ENCODE measurements at places on chromosomes 6 and 20.

DNA sequence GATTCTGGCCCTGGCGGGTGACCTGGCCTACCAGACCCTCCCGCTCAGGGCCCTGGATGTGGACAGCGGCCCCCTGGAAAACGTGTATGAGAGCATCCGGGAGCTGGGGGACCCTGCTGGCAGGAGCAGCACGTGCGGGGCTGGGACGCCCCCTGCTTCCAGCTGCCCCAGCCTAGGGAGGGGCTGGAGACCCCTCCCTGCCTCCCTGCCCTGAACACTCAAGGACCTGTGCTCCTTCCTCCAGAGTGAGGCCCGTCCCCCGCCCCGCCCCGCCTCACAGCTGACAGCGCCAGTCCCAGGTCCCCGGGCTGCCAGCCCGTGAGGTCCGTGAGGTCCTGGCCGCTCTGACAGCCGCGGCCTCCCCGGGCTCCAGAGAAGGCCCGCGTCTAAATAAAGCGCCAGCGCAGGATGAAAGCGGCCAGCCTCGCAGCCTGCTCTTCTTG, 868 bp upstream of the SLC2A4RG start:
- no peak for DNase-seq

DNA sequence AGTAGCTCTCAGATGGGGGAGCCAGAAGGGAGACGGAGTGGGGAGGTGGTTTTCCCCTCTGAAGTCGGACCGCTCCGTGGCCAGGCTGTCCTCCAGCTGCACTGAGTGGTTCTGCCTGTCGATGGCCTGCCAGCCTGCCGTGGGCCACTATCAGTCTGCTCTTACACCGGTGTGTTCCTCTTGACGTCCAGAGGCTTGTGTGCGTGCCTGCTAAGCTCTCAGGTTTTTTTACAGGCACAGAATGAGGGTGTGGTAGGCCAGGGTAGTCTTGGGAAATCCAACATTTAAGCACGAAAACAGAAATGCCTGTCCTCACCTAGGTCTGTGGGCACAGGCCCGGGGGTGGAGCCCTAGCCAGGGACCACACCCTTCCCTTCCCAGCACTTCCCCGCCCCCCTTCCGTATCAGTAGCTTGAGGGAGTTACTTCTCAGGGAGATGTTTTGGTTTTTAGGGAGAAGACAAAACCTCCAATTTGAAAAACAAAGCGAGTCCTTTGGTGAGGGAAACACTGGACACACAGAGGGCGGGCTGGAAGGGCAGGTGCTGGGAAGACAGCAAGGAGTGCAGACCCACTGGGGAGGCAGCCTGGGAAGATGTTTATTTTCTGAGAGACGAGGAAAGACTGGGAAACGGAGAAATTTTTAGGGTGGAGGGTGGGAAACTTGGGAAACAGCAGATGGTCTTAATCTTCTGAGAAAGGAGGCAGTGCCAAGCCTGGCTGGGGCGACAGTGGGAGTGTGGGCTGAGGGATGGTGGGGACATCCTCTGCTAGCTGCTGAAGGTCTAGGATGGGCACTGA, 106.5 kb downstream of the LY86 start:
- no peak for DNase-seq

DNA sequence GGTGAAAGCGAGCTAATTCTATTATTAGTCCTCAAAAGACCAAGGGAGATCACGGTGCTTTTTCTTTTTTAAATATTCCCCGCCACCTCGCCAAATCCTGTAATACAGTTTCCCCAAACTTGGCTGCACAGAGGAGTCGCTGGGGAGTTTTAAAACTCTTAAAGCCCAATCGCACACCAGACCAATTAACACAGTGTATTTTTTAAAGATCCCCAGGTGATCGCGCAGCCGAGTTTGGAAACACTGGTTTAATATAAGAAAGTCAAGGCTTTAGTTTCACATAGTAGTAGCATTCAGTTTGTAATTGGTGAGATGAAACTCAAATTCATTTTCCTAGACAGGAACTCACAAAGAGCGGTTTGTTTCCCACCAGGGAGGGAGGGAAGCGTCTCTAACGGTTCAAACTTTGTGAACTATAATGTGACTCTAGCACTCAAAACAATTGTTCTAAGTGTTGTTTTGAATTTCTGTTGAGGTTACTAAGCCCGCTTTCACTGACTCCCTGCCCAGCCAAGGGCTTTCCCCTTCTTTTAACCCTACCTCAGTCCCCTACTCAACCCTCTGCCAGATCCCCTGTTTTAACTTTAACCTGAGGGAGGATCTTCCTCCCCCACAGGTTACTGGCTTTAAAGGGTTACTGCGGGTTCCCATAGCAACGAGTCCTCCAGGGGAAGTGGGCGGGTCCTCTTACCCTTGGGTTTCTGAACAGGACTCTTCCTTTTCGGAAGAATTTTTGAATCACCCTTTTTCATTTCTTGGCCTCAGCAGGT, 25.7 kb upstream of the BTBD3 start:
- DNase-seq: no peak

GRCh38 chr20:47749339-47749738, 35.9 kb downstream of the SULF2 start:
- no peak for DNase-seq

GRCh38 chr20:48776306-48776705, 51.5 kb downstream of the PREX1 start:
- no peak for DNase-seq

- no peak for DNase-seq
Measured at GRCh38 chr20:17298171-17298570, 71.3 kb downstream of the PCSK2 start.

- no peak for DNase-seq
Measured at GRCh38 chr6:85669735-85670194, 27.1 kb upstream of the SYNCRIP start.

DNA sequence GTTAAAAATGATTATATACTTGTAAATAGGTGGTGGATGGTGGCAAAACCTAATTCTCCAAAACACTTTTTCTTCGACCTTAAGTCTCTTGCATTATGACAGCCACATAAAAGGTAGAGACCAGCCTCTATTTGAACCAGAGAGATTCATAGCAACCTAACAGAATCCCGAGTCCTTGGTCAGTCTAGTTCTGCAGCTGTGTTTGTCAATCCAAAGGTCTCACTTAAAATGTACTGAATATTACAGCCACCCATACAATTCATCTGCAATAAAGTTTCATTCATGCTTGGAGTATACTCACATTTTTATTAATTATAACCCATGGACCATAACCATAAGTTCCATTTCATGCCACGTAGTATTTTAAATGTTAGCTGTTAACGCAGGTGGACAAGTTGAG, 87.2 kb downstream of the EPM2A start:
- DNase-seq: no peak

DNA sequence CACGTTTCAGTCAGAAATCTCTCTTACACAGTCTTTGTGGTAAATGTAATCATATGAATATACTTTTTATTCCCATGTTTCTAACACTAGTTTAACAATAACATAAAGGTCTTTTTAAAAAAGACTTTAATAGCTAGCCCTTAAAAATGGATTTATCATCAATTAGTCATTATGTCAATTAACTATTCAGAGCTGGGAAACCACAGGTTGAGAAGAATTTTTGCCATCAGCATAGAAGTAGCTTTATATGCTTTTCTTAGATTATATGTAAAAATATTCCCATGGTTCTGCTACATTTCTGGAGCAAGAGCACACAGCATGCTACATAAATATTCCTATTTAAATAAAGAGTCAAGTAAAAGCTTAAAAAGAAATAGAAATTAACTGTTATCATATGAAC, 35.5 kb downstream of the ASCC3 start:
- no peak for DNase-seq

- DNase-seq: no peak
Measured at GRCh38 chr6:110703010-110703905, 112.0 kb downstream of the CDK19 start.

GRCh38 chr6:132168961-132169360, 217.8 kb upstream of the CCN2 start:
- no peak for DNase-seq

DNA sequence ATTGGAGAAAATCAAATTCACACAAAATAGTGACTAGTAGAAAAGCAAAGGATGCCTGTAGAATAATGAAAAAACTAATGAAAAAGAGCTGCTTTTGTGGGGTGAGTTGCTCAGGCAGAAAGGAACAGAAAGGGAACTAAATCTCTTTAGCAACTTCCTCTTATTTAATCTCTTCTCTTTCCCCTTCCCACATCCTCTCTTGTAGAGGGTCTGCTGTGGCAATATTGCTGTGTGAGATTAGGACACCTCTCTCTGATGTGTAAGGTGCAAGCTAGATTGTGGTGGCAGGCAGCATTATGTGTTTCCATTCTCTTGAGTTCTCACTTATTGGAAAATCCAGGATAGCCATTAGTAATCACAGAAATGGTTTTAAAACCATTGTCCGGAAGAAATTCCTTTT, 49.7 kb downstream of the SYNE1 start:
- DNase-seq: no peak

- DNase-seq: no peak
Measured at GRCh38 chr6:143528164-143528811, 16.8 kb upstream of the FUCA2 start.

DNA sequence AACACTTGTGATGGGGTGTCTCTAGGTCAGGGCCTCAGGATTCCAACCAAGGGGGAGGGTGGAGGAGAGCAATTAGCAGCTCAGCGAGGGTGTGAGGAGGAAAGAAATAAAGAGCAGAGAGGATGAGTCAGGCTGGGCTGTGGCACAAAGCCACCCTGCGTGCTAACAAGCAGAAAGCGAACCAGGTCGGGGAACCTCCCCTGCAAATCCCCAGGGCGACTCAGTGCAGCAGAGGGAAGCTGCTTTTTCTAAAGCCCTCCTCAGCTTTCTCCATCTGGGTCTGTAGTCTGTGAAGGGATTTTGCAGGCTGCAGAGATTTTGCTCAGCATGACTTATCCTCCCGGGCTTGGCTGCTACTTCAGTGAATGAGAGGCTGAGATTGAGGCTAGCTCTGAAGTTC, 6.6 kb upstream of the SPO11 start:
- no peak for DNase-seq

- no peak for DNase-seq
Measured at GRCh38 chr20:46701057-46701456, 8.4 kb upstream of the SLC2A10 start.

DNA sequence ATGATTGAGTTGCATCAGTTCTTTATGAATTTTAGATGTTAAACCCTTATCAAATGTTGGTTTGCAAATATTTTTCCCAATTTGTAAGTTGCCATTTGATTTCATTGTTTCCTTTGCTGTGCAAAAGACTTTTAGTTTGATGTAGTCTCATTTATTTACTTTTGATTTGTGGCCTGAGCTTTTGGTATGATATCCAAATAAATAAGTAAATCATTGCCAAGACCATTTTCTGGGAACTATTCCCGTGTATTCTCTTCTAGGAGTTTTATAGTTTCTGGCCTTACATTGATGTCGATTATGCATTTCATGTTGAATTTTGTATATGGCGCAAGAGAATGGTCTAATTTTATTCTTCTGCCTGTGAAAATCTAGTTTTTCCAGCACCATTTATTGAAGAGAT, 13.4 kb downstream of the AIG1 start:
- DNase-seq: no peak

GRCh38 chr6:85594197-85594930, 706 bp upstream of the SNX14 start:
- no peak for DNase-seq

GRCh38 chr20:37395410-37395797, 49.5 kb downstream of the SRC start:
- no peak for DNase-seq

DNA sequence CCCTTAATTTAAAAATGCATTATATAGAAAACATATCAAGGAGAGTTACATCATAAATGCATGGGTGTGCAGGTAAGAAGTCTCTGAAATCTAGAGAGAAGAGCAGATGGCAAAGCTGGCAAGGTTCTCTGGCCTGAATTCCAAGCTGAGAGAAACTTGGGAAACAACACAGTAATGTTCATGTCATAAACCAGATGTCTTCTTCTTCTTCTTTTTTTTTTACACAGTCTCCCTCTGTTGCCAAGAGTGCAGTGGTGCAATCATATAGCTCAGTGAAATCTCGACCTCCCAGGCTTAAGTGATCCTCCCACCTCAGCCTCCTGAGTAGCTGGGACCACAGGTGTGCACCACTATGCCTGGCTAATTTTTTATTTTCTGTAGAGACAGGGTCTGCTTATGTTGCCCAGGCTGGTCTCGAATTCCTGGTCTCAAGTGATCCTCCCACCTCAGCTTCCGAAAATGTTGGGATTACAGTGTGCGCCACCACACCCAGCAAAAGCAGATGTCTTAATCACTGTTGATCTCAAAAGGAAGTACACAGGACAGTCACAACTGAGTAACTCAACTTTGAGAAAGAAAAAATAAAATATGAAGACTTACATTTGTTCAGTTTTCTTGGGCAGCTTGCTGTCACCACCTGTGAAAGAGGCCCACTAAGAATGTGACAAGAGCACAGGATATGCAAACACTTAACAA, 77.3 kb downstream of the DNAAF9 start:
- no peak for DNase-seq

- no peak for DNase-seq
Measured at GRCh38 chr6:87869064-87869905, 167.3 kb upstream of the AKIRIN2 start.

DNA sequence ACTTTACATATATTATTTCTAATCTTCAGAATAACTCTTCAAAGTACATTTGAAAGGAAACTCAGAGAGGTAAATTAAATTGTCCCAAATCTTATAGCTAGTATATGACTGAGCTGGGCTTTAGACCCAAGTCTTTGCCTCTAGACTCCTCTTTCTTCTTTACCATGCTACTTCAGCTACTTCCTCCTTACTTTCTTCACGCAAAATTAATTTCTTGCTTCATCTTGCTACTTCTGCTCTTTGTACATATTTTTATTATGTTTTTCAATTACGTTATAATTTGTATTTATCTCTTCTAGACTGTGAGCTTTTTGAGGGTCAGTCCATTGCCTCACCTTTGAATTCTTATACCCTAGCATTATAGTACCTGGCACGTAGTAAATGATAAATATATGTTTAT, 5.3 kb downstream of the TMEM170B start:
- DNase-seq: no peak

DNA sequence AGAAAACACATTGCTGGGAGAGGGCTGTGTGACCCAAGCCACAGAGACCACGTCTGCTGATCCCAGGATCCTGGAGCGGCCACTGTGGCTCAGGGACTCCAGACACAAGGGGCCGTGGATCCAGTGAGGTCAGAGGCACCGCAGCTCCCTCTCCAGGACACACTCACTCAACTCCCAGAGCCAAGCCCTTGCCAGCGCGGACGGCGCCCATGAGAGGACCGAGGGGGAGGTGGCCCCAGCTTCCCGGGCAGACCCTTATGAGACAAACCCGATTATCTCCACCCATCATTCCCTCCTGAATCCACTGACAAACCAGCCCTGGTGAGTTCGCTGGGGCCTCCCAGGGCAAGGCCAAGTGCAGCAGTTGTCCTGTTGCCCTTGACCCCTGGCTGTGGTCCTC, 201.2 kb downstream of the TAF4 start:
- no peak for DNase-seq

DNA sequence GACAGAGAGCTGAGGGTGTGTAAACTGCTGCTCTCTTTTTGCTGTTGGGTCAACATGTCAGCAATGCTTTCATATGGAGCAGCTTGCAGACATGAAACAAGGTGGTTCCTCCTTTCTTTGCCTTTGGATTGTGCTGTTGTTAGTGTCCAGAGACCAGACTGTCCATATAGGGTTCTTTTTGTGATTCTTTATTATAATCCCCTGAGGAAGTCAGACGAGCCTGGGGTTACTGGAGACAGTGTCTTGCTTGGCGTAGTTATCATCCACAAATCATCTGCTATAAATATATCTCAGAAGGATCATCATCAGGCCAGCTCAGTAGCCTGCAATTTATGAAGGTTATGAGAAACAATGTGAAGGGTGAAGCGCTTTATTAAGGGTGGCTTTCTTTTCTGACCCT, 2.3 kb upstream of the ADGRB3 start:
- no peak for DNase-seq

GRCh38 chr6:46118836-46119235, 11.0 kb upstream of the ENPP4 start:
- DNase-seq: no peak

GRCh38 chr6:127115084-127115655, 3.3 kb upstream of the RSPO3 start:
- DNase-seq: no peak

Measured in cortex of kidney (tissue), 1 donor.